ENCODE measurements at places on chromosomes 6 and 20.

DNA sequence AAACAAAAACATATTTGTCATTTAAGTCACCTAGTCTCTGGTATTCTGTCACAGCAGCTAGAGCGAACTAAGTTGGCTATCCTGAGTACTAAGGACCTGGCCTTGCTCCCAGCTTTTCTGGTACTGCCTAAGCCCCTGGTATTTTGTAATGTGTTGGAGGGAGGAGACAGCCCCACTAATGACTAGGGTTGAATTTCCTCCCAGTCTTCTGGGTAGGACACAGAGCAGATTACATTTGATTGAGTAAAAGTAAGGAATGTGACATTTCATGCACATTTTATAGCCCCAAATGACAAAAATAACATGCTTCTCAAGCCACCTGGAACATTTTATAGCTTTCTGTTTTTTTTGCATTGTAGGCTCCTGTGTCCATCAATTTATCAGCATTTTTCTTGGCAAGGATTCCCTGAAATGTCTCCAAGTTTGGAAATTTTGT is 47.9 kb upstream of the DDR1 start:
- no peak for DNase-seq

GRCh38 chr6:136669299-136669699 is 119.1 kb upstream of the MAP7 start:
- DNase-seq = peak; percentile 50

GRCh38 chr6:32234934-32235333 is 11.1 kb upstream of the NOTCH4 start:
- DNase-seq = no peak

- no peak for DNase-seq
Observed at GRCh38 chr6:167499161-167499660, 174.3 kb downstream of the TTLL2 start.

DNA sequence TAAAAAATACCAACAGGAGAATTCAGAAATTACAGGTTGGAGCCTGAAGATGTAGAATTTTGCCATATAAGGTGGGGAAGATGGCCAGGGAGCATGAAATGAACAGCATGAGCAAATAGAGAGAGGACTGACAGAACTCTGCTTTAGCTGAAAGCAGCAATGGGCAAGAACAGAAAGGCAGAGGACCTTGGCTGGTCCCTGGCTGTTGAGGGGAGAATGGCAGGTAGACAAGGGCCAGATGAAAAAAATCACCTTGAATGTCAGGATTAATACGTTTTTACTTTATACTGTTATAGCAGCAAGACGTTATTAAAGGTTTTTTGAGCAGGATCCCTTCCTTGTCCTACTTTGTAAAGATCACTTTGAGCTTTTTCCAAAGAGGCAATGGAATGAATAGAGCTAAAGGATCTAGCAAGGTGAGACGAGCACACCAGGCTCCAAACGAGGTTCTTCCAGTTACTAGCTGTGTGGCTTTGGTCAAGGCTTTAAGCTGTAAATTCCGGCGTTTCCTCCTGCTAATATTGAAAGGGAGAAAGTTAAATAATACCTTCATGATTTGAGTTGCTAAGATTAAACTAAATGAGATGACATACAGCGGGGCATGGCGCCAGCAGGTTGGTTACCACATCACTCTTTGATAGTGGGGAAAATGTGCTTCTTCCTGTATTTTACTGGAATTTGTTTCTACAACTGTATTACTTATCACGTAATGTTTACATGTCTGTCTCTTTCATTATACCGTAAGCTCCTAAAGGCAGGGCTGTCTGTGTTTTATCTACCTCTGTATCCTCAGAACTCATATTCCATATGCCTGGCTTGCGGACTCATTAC is 776 bp downstream of the PPIL1 start:
- no peak for DNase-seq

- DNase-seq = no peak
Observed at GRCh38 chr6:170404036-170404435, 97.5 kb downstream of the FAM120B start.

Measured in smooth muscle cell of the brain vasculature (primary cell).